ENCODE measurements at places on chromosomes 7 and 10.

DNA sequence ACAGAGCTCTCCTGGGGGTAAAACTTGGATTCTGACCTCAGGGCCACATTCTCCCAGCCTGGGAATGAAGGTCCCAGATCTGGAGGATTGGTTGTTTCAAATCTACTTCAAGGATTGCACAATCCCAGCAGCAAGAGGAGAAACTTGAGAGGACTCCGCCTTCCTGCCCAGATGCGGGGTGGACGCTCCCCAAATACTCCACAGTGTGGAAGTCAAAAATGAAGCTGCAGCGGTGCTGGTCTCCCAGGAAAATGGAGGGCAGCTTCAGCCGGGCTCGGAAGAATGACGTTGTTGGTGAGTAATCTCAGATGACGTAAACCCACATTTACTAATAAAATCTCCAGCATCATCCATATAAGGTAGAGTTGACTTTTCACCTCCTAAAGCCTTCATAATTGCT, 31.5 kb upstream of the PPP2R2D start:
- no peak for DNase-seq

- peak; percentile 48 for DNase-seq
Measured at GRCh38 chr7:141115965-141116364, 42.1 kb downstream of the TMEM178B start.

DNA sequence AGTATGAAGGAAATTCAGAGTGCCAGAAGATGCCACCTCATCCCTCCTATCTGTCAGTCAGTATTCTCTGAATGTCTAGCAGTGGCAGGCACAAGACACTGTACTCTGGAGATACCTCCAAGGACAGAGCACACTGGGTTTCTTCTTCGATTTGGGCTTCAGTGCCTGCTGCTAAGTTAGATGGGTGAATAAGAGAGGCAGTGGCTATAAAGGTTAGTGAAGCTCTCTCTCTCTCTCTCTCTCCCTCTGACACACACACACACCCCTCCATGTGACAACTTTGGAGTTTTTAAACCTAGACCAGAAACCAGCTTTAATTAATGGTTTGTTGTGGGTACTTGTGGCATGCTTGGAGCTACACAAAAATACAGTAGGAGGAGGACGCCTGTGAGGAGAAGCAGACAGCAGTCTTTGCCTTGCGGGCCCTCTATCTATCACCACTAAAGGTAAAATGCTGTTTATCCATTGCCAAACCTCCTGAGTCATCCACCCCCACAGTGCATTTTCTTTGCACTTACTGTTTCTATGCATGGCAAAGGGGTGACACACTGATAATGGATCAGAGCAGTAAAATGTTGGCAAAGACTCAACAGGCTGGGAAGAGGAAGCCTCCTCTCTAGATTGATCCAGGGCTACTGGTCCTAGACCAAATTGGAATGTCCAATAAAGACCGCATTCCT, 102.5 kb downstream of the TRIL start:
- no peak for DNase-seq

DNA sequence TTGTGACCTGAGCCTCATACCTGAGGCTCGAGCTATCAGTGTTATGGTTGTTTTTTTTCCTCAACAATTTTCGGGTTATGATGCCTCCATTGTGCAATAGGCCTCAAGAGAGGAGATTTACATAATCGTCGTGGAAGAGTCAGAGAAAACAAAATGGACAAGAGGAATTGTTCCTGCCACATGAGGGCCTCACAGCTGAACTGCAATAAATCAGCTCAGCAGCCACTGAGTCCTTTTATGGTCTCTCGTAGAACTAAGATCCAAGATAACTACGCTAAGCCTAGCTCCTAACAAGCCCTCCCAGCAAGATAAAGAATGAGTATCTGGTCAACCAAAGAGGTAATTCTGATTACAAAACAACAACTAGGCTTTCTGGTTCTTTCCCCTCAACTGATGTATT, 336.8 kb downstream of the WDR11 start:
- no peak for DNase-seq

GRCh38 chr7:5704534-5704922, 76.9 kb downstream of the RNF216 start:
- peak; percentile 73 for DNase-seq

GRCh38 chr7:39749177-39749576, 125.8 kb downstream of the RALA start:
- DNase-seq = no peak

- DNase-seq = no peak
Measured at GRCh38 chr10:92732958-92733357, 43.2 kb downstream of the HHEX start.

DNA sequence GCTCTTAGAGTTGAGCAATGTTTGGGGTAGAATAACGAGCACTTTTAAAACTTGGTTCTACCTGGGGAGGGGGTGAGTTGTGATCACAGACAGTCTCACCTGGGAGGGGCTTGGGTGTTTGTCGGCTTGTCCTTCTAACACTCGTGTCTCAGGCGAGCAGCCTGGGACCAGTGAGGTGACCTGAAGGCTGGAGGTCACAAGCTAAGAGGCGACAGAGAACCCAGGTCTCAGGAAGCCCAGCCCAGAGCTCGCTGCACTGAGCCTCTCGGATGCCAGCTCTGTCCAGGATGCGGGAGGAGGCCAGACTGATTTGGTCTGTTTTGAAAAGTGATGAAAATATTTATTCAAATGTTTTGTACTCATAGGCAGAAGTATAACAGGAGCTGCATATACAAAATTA, 11.8 kb downstream of the HTRA1 start:
- DNase-seq = no peak

DNA sequence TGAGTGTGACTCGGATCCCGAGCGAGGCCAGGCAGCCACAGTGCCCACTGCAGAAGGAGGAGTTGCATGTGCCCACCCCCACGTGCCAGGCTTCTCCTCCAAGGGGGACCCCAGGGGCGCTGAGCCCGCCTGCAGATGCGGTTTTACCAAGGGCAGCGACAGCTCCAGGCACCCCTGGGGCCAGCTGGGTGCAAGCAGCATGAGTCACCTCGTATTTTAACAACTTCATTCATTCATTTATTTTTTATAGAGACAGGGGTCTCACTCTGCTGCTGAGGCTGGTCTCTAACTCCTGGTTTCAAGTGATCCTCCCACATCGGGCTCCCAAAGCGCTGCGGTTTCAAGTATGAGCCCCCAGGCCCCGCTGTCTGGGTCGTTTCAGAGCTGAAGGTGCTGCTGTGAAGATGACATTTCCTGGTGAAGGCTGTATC, 1.3 kb upstream of the FOXL3 start:
- DNase-seq = no peak
